ENCODE measurements at places on chromosomes 6 and 20.

- DNase-seq: no peak
Observed at GRCh38 chr20:3553663-3554062, 82.8 kb downstream of the ATRN start.

GRCh38 chr6:4397307-4397706, 261.9 kb upstream of the ECI2 start:
- DNase-seq: no peak

- DNase-seq: no peak
Observed at GRCh38 chr6:113739041-113739655, 118.0 kb upstream of the MARCKS start.

DNA sequence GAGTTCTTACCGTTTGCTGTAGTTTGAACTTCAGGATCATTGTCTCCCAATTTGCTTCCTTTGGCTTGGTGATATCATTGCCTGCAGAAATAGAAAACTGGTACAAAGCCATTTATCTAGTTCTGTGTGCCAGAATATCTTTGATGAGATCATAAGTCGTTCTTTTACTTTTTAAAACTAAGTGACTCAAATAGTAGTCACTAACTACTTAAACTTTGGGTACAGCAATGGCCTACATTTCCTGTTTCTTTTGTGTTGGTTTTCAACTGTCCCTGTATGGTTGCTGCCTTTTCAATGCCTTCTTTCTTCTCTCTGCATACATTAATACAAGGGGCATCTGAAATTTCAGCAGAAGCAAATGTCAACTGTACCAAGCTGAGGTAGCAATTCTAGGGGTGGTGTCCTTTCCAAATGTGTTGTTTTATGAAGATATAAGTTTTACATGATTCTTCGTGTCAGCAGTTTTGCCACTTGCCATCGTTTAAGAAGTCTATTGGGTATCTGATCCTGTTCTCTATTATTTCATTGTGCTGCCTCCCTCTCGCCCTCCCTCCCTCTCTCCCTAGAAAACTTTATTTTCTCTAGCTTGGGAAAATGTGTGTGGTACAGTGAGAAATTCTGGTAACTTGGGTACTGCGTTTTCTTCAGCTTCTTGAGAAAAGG, 238.5 kb downstream of the FARS2 start:
- no peak for DNase-seq

DNA sequence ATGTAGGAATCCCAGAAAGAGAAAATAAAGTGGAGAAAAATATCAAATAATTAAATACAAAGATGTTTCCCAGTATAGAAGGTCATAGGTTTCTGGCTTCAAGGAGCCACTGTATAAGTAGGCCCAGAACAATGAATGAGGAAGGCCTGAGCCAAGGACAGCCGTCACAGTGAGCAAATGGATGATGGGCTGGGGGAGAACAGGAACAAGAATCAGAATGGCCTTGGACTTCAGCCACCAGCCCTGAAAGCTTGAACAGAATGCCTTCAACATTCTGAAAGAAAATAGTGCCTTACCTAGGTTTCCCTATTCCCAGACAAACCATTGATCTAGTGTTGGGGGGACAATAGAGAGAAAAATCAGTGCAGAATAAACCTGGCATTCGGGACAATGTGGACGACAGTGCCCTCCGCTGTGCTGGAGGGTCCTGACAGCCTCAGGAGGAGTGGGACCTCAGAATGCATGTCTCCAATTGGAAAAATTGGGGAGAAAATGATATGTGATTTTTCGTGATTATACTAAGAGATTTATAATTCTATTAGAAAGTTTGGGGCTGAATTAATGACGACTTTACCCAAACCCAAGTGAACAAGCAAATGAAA, 333.9 kb upstream of the AGPAT4 start:
- DNase-seq: no peak

GRCh38 chr20:20561172-20561571, 151.3 kb downstream of the RALGAPA2 start:
- DNase-seq: no peak

DNA sequence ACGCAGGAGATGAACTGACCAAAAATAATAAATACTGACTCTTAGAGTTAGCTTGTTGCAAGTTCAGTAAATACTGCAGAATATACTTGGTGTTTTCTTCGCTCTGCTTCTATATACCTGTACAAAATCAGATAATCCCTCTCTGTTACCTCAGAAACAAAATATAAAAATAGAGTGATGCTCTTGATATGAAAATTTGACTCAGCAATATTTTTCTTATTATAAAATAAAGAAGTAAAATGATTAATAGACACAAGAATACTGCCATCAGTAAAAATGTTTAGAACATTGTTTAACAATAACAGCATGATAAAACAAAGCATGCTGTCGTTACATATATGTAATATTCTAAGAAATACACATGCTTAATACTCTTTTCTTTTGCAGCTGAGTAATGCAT, 1366.9 kb upstream of the EYS start:
- DNase-seq: no peak

DNA sequence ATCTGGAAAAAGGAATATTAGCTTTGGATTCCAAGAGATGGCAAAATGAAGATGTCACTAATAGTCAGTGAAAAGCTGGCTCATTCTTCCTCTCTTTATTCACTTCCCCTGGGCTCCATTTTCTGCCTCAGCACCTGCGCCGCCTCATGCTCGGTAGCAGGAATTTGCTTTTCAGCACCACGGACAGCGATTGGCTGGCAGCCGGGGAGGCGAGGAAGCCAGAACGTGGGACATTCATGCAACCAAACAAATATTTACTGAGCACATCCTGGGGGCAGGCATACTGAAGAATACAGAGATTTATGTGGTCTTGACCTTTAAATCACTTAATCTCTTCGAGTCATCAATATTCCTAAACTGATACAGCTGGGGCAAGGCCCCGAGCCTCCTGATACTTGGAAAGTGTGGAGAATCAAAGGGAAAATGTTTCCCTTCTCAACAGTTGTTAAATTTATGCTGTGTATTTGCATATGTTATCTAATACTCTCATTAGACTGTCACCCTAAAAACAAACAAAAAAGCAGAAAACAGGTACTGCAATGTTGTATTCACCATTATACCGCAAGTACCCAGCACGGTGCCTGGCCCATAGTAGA, 12.1 kb upstream of the PDYN start:
- DNase-seq: peak; percentile 45

- no peak for DNase-seq
Observed at GRCh38 chr6:140043762-140044378, 669.4 kb upstream of the CITED2 start.

- DNase-seq: no peak
Observed at GRCh38 chr6:170441316-170441715, 111.8 kb downstream of the PSMB1 start.

All from effector memory CD8-positive, alpha-beta T cell (primary cell).